Neural progenitor cell (in vitro differentiated cells): ENCODE measurements at places on chromosomes 11 and 22. TPM values are rescaled to one million over a fixed set of nuclear protein-coding genes. Genes with fewer than 3 reads are reported as not detected.

SOX6 gene
- 7.6 and 8.3 TPM in 2 replicates for total RNA-seq

GRM5 gene
- total RNA-seq, result 0.03 TPM in 1 of 2 replicates, not detected in the other

TNNT3 gene
- total RNA-seq, result 0.40 and 0.92 TPM in 2 replicates

TPBGL gene
- not detected in 2 replicates for total RNA-seq

C11orf65 gene
- total RNA-seq, result 1.8 and 11.4 TPM in 2 replicates

MPZL2 gene
- total RNA-seq, result 1.9 and 2.3 TPM in 2 replicates

IL17REL gene
- 0.15 TPM in 1 of 2 replicates, not detected in the other for total RNA-seq

DDT gene
- total RNA-seq, result 34.5 and 85.3 TPM in 2 replicates

ZNF215 gene
- total RNA-seq, result 14.8 and 20.1 TPM in 2 replicates

SART1 gene
- 8.6 and 39.5 TPM in 2 replicates for total RNA-seq

SRRD gene
- total RNA-seq, result 28.0 and 36.0 TPM in 2 replicates

- H3K4me1 ChIP-seq, result peaks cover 24% of the 10 kb centered on the region
- no peak overlapping the region for H3K4me3 ChIP-seq
- H3K27ac ChIP-seq, result no peak overlapping the region
- peak; percentile 91 for DNase-seq
Observed at GRCh38 chr22:38868886-38869381, 3.1 kb downstream of the CBX6 start.

- H3K4me3 ChIP-seq, result no peak overlapping the region
- DNase-seq, result no peak
- no peaks in the 10 kb centered on the region for H3K36me3 ChIP-seq
- no peak overlapping the region for H3K27ac ChIP-seq
- no peaks in the 10 kb centered on the region for H3K27me3 ChIP-seq
Observed at GRCh38 chr11:14322510-14322909, 36.5 kb downstream of the RRAS2 start.

- DNase-seq, result no peak
- no peaks in the 10 kb centered on the region for H3K4me1 ChIP-seq
- H3K27ac ChIP-seq, result no peak overlapping the region
- no peaks in the 10 kb centered on the region for H3K27me3 ChIP-seq
Observed at GRCh38 chr11:91023731-91024130, 800.9 kb upstream of the CHORDC1 start.

DNA sequence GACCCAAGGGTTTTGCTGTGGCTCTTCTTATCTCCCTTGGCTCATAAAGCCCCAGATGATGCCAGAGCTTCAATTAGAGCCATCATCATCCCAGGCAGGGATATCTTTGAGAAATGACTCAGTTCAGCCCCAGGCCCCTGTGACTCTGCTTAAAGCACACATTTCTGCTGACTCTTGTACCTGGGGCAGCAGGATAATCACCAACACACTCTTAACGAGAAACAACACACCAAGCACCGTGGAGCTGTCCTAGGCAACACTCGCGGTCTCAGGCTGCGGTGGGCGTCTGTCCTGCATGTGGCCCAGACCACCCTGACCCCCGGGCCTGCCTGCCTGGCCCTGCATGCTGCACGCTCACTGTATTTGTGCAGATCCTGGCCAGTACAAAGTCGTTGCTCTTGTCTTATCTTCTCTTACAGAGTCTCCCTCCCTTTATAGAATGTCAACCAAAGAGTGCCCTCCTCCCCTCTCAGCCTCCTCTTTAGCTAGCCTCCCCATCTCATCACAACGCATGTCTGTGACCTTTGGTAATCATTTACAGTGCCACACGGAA, 114.2 kb upstream of the PARVA start:
- no peak for DNase-seq
- H3K36me3 ChIP-seq, result no peaks in the 10 kb centered on the region
- H3K4me1 ChIP-seq, result no peaks in the 10 kb centered on the region
- H3K27me3 ChIP-seq, result no peaks in the 10 kb centered on the region

DNA sequence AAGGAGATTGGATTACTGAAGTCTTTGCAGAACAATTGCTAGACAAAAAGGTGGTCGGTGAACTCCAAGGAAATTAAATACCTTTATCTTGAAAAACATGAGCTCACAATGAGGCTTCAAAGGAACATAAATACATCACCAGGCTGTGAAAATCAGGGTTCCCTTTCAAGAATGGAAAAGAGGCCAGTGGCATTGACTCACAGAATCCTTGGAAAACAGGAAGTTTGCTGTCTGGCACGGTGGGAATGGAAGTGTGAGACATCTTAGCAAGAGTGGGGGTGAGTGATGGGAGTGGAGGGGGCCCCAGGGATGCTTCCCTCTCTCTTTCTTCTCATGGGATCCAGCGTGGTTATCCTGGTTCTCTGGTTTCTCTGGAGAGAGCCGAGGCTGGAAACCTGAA, 48.9 kb upstream of the TBCEL start:
- no peaks in the 10 kb centered on the region for H3K36me3 ChIP-seq
- DNase-seq, result no peak
- no peaks in the 10 kb centered on the region for H3K27me3 ChIP-seq

DNA sequence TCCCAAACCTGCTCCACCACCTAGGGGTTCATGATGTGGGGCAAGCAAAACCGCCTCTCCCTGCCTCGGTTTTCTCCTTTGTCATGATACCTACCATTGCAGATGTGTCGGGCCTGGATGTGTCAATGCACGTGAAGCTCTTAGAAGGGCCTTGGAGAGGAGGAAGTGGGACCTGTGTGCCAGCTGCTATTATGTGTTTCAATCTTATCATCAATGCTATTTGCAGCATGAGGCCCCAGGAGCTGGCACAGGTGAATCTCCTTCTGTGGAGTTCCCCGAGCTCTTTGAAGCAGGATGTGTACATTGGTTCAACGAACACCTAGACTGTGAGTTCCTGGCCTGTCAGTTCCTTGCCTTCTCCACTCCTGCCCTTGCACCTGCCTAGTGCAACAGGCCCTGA, 331.6 kb downstream of the CTTN start:
- no peak overlapping the region for H3K4me3 ChIP-seq
- H3K4me1 ChIP-seq, result peaks cover 21% of the 10 kb centered on the region
- DNase-seq, result no peak
- no peak overlapping the region for H3K27ac ChIP-seq
- no peaks in the 10 kb centered on the region for H3K36me3 ChIP-seq

DNA sequence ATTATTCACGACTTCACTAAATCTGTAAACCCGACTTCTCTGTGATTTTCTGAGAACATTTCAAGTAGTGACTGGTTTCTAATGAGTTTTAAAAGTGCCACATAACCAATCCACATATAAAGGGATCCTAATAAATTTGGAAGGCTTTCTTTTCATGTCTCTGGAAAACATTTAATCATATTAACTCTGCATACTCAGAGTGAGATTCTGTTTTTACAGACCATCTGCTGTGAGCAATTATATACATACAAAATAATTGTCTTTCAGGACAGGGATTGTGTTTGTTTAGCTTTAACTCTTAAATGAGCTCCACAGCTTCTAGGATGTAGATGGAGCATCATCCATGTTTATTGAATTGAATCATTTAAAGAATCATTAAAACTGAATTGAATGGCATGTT, 65.1 kb downstream of the PRMT3 start:
- H3K36me3 ChIP-seq, result no peaks in the 10 kb centered on the region
- no peak overlapping the region for H3K27ac ChIP-seq
- DNase-seq, result no peak
- no peak overlapping the region for H3K4me3 ChIP-seq
- H3K4me1 ChIP-seq, result no peaks in the 10 kb centered on the region
- H3K27me3 ChIP-seq, result no peaks in the 10 kb centered on the region

DNA sequence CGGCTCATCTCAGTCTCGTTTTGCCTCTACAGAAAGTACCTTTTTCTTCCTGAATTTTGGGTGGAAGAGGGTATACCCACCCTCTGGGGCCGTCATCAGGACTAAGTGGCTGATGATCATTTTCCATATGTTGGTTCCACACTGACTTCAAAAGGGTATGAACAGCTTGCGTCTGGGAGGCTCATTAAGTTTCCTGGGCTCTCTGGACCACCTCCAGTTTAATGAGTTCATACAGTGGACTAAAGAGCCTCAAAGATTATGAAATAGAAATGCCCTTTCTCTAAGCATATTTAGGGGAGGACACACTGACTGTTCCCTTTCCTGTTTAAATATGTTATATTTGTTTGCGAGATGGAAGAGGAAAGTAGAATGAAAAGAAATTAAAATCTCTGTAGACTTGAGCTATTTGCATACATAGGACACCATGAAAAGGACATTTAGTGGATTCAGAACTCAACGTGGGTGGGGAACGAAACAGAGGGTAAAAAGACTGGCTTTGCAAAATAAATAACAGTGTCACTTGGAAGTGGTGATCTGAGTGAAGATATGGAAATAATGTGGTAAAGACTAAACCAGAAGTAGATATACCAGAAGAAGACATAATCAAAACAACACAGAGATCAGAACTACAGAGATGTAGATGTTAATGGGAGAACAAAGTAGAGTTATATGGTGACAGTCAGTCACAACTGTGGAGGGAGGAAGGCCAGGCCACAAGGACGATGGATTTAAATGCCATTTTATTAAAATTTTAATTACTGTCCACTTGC, 18.7 kb downstream of the LDLRAD3 start:
- no peak for DNase-seq
- no peak overlapping the region for H3K4me3 ChIP-seq
- peaks cover 9% of the 10 kb centered on the region for H3K4me1 ChIP-seq
- no peak overlapping the region for H3K27ac ChIP-seq

DNA sequence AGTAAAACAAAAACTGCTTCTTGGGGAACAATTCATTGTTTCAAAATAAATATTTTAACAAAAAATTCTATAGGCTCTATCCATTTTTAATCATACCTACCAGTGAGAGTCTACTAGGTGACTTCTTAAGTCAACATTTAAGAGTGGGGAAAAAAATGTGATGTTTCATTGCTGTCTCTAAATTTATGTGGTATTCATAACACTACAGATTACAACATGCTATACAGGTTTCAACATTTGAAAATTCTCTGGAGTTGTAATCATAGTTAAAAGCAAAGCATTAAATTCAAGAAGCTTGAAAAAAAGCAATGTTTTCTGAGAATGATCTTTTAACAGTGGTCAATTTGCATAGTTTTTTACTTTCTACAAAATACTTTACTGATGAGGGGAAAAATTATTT, 18.3 kb downstream of the SBF2 start:
- H3K36me3 ChIP-seq, result no peaks in the 10 kb centered on the region
- H3K4me1 ChIP-seq, result peaks cover 21% of the 10 kb centered on the region
- DNase-seq, result no peak
- H3K27ac ChIP-seq, result no peak overlapping the region

DNA sequence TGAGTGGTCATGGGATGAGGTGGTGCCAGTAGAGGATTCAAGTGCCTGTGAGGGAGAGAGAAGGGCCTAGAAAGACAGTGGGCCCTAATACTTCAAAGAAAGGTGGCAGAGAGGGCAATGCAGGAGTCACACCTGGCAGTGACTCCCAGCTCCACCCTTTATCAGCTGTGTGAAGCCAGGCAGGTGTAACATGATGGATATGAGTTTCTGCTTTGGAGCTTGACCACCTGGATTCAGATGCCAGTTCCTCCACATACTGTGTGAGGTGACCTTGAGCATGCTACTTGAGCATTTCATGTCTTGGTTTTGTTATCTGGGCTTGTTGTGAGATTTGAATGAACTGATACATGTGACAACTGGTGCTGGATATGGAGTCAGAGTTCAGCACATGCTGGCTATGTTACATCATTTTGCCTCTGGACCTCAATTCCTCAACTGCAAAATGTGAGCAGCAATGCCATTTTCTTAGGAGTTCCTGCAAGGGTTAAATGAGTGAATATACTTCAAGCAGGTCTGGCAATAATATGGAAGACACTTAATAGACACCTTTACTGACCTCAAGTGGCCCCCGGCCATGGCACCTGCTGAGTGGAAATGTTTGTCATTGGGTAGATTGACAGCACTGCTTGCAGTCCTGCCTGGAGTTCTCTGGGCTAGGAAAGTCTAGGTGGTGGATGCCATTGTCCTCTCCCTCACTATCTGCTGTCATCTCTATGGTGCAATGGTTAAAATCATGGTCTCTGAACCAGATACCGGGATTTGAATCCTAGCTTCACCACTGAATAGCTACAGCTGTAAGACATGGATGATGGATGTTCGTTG, 83.3 kb downstream of the MICAL2 start:
- no peaks in the 10 kb centered on the region for H3K36me3 ChIP-seq
- H3K27ac ChIP-seq, result no peak overlapping the region
- no peak for DNase-seq
- peaks cover 9% of the 10 kb centered on the region for H3K4me1 ChIP-seq

GRCh38 chr11:62267576-62267975, 2.4 kb upstream of the SCGB2A2 start:
- no peak for DNase-seq
- no peak overlapping the region for H3K4me3 ChIP-seq
- no peaks in the 10 kb centered on the region for H3K27me3 ChIP-seq
- no peaks in the 10 kb centered on the region for H3K4me1 ChIP-seq
- H3K27ac ChIP-seq, result no peak overlapping the region

DNA sequence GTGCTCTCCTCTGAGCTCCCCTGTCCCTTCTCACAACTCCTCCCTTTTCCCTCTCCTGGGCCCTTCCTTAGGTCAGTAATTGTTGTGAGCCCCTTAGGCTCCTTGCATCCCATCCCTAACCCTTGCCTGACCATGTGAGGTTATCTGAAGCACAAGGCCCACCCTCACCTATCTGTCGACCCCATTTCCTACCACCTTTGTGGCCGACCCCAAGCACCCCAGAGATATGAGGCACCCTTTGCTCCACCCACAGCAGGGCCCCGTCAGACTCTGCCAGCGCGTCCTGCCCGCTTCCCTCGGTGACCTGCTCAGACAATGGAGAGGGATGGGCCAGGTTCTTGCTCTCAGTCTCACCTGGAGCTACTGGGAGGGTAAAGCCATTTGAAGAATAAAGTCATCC, 1.3 kb downstream of the GNG3 start:
- H3K4me1 ChIP-seq, result peaks cover 32% of the 10 kb centered on the region
- DNase-seq, result no peak
- no peaks in the 10 kb centered on the region for H3K36me3 ChIP-seq
- peak overlapping the region; percentile 65 for H3K4me3 ChIP-seq

GRCh38 chr11:61892085-61892370, 683 bp upstream of the FADS3 start:
- H3K27me3 ChIP-seq, result peaks cover 18% of the 10 kb centered on the region
- peaks cover 11% of the 10 kb centered on the region for H3K4me1 ChIP-seq
- no peak for DNase-seq

DNA sequence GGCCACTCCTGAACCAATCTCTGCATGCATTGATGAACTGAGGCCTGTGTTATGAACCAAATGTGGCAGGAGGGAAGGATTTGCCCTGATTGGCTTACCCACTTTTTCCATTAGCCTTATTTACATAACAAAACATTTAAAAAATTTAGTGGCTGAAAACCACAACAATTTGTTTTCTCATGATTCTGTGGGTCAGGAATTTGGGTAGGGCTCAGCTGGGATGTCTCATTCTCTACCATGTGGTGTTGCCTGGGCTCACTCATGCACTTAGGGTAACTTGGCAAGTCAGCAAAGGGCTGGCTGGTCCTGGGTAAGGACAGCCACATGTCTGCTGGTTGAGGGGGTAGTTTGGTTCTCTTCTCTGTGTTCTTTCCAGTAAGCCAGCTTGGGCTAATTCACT, 35.1 kb upstream of the CYP2R1 start:
- H3K36me3 ChIP-seq, result no peaks in the 10 kb centered on the region
- H3K27me3 ChIP-seq, result no peaks in the 10 kb centered on the region
- H3K4me3 ChIP-seq, result no peak overlapping the region

- no peak for DNase-seq
- H3K27me3 ChIP-seq, result no peaks in the 10 kb centered on the region
- H3K27ac ChIP-seq, result no peak overlapping the region
Observed at GRCh38 chr11:110318638-110319404, 22.4 kb upstream of the RDX start.

GRCh38 chr11:79342686-79343085, 98.1 kb downstream of the TENM4 start:
- no peak for DNase-seq
- no peaks in the 10 kb centered on the region for H3K36me3 ChIP-seq
- no peaks in the 10 kb centered on the region for H3K4me1 ChIP-seq
- no peak overlapping the region for H3K27ac ChIP-seq
- no peak overlapping the region for H3K4me3 ChIP-seq
- H3K27me3 ChIP-seq, result no peaks in the 10 kb centered on the region
